Stimulated activated CD4-positive, alpha-beta T cell treated with anti-CD3 and anti-CD28 coated beads, Interleukin-15, amount 100 ng/mL, for 1 hour (primary cell): ENCODE measurements at places on chromosomes 16 and 17.
A peak's percentile ranks its signal among the peaks of the same experiment; 100 is the strongest.

DNA sequence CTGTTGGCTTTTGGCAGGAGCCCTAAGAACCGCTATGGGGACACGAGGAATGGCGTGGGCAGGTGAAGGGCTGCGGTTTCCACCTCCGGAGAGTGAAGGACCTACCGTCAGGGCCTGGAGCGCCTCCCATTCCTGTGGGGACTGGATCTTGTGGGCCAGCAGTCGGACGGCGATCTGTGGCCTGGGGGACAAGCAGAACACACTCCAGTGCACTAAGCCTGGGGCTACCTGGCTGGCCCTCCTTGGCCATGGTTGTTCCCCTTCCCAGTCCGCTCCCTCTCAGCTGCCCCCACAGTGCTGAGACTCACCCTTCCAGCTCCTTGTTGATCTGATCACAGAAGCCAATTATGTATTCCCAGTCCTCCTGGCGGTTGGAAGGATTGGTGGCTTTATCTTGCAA, 15.0 kb downstream of the GGA3 start:
- DNase-seq: no peak

DNA sequence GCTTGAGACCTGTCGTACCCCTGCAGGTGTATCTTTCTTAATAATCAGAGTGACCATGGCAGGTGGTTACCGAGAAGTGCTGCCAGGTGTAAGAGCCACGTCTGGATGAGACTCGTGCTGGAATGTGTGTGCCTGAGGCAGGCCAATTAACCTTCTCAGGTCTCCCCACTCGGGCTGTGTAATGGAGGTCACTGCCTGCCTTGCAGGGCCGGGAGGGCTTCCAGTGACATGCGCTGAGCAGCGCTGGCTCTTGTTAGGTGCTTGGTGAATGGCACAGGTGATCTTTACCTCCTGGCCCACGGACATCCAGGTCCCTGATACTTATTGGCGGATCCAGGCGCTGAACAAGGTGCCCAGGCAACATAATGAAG, 4.6 kb upstream of the GSE1 start:
- no peak for DNase-seq

GRCh38 chr17:71409712-71410111, 711.1 kb upstream of the SOX9 start:
- DNase-seq: no peak

- DNase-seq: no peak
Measured at GRCh38 chr16:70684146-70685060, 1.4 kb downstream of the MTSS2 start.

DNA sequence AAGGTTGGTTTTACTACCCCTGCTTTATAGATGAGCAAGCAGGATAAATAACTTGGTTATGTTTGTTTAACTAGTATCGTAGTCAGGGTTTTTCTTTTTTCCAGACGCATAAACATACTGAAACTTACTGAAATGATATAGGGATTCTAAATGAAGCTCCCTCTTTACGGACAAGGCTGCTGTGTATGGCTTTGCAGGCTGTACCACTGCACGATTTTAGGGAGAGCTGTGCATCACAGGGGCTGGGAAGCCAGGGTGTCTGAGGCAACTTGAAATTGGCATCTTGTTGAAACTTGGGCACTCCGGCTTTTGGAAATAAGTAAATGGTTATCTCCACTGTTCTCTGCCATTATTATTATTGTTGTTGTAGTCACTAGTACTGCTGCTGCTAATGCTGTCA, 218.1 kb upstream of the CDH8 start:
- no peak for DNase-seq

- DNase-seq: peak; percentile 47
Measured at GRCh38 chr16:381789-382717, at the start of gene PGAP6. Gene PGAP6 (minus strand): TSS chr16:381978. CDS start chr16:381821, 157 bp downstream.
